ENCODE measurements at places on chromosomes 16 and 17.

DNA sequence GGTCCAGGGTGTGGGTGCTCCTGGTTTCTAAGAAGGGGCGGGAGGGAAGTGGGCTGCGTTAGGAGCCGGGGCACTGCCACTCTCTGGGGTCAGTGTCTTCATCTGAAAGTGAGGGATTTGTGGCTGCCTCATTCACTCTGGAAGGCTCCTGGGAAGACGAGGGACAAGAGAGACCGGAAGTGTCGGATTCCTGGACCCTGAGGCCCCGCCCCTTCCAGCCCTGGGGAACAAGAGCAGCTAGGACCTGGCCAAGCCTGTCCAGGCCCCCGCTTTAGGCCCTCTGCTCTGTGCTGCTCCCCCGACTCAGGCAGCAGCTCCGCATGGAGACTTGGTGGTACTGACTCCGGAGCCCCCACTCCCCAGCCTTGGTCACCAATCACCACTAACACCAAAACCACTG is 6.5 kb downstream of the LGALS3BP start:
- DNase-seq = no peak

- no peak for DNase-seq
These were observed 7.1 kb downstream of the COPZ2 start for GRCh38 chr17:48030531-48030930.

- DNase-seq = no peak
These were observed 15.9 kb downstream of the CYB561 start for GRCh38 chr17:63430223-63430622.

GRCh38 chr17:15453246-15453645 is 14.2 kb downstream of the CDRT4 start:
- no peak for DNase-seq

DNA sequence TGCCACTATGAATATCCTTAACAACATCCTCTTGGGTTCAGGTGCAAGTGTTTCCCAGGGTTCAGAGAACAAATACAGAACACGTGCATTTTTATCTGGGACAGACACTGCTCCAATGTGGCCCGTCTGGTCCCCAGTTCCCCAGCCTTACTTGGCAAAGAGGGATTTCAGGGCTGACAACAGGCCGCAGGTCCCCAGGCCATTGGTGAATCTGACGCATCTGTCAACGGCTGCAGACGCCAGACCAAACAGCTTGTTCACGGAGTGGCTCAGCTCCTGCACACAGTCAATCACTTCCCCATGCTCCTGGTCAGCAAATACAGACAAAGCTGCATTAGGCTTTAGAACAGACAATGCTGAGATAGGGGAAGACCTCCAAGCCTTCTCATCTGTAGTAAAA is 36.2 kb downstream of the COG7 start:
- DNase-seq = no peak

- DNase-seq = no peak
These were observed 158.5 kb downstream of the PPM1E start for GRCh38 chr17:58913971-58914769.

DNA sequence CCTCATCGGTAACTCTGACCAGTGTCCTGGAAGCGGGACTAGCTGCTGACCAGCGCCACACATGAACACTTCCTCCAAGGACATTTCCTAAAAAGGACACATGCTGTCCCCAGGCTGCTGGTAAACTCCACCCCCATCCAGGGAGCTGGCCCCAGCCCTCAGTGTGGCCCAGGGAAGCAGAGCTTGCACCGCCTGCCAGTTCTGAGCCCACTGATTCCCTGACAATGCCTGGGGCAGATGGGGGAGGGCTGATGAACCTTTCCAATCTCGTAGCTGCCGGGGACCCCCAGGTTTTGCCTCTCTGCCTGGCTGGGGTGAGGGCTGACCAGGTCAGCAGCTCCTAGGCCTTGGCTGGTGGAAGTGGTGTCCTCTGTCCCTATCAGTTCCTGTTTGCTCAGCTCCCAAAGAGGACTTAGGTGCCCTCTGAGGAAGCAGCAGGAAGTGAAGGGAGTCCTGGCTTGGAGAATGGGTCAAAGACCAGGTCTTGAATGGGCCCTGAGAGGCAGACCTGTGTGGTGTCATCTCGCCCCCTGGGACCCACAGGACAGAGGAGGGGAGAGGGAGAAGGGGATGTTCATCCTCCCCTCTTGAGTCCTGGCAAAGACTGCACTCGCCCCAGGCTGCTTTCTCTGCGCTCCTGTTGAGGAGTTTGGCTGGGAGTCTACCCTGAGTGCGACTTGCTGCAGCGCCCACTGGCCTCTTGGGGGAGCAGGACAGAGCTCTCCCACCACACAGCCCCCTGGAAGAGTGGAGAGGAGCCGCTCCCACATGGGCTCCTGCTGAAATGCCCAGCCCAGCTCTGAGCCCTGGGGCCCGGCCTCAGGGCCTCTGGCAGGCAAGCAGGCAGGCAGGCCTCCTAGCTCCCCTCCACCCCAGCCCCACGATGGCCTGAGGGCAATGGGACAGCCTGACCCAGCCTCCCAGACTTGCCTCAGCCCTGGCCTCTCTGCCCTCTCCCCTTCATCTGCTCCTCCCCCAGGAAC is 16.8 kb downstream of the PDK2 start:
- DNase-seq = no peak

Measured in HFFc6 (cell line).